Activated T-cell treated with anti-CD3 and anti-CD28 coated beads, Interleukin-2, amount 50 U/mL, for 24 hours (primary cell): ENCODE measurements at places on chromosomes 2 and 18.

- DNase-seq = no peak
These were observed 282.6 kb downstream of the LRP1B start for GRCh38 chr2:141848191-141848590.

DNA sequence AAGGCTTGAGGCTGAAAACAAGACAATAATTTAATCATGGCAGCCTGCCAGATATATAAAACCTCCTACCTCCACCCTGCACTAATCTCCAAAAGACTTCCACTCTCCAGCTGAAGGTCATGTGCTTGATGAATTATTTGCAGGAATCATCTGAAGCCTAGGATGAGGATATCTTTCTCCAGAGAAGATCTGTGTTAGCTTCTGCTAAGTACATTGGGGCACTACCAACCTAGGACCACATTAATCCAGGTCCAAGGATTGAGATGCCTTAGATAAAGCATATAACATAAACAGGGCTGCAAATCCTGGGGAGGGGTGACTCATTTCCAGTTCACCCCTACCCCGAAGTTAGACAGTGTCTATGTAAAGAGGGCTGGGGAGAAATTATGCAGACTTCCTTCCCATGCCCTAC lies 80.5 kb upstream of the FRZB start:
- DNase-seq = no peak

DNA sequence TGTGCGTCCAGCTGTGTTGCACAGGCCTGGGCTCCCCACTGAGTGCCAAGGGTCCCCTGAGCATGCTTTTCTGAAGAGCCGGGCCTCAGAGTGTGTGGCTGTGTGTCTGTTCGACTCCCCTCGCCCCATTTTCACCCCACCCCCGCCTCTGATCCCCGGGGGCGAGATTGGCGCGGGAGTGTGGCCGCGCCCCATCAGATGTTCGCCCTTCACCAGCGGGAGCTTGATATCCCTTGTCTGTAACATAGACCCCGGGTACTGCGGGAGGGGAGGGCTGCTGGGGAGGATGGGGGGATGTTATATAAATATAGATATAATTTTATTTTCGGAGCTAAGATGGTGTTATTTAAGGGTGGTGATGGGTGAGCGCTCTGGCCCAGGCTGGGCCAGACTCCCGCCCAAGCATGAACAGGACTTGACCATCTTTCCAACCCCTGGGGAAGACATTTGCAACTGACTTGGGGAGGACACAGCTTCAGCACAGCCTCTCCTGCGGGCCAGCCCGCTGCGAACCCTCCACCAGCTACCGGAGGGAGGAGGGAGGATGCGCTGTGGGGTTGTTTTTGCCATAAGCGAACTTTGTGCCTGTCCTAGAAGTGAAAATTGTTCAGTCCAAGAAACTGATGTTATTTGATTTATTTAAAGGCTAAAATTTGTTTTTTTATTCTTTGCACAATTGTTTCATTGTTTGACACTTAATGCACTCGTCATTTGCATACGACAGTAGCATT lies 1.5 kb downstream of the RHOB start:
- no peak for DNase-seq

DNA sequence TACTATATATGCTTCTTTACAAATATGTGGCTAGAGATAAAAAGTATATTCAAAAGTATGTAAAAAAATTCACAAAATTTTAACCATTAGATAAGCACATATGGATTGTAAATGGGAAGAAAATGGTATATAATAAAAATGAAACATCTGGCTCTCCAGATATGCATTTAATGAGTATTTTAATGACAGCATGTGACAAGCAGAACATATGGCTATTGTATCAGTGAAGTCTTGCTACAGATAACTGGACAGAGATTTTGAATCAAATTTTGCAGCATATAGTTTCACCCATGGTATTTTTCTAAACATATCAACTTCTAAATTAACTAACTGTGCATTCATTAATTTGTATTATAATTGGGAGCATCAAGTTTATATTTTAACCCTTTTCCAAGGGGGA lies 5.0 kb upstream of the ABCA12 start:
- no peak for DNase-seq

DNA sequence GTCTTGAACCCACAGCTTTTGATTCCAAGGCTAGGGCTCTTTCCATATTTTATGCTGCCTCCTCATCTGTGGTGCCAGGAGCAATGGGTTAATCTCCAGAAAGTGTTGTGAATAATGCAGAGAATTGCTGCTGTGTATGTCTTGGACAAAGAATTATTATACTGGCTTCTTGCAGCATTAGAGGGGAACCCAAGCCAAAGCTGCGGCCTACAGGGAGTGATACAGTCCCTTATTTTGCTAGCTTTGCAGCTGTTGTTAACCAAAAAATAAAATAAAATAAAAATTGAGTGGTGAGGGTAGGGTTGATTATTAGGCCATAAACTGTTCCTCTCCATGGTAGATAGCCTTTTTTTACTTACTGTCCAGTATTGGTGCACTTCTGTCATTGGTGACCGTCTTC lies 16.7 kb downstream of the WIPF1 start:
- no peak for DNase-seq

DNA sequence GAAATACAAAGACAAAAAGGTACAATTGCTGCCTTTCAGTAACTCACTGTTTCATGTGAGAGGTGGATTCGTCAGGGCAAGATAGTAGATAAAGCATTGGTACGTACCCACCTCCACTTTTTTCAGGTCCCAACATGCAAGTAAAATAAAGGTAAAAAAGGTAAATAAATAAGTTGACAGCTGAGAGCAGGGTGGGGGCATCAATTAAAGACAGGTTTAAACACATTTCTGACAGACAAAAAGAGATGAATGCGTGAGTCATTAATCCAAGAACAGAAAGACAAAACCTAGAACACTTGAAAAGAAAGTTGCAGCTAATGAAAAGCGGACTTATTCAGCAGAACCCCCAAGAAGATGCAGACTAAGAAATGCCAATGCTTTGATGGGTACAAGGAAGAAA lies 979.6 kb upstream of the CDH2 start:
- no peak for DNase-seq

- DNase-seq = no peak
These were observed 1699.3 kb upstream of the TMEFF2 start for GRCh38 chr2:193894081-193894480.

- DNase-seq = no peak
These were observed 36.9 kb upstream of the RAB31 start for GRCh38 chr18:9671214-9671613.

DNA sequence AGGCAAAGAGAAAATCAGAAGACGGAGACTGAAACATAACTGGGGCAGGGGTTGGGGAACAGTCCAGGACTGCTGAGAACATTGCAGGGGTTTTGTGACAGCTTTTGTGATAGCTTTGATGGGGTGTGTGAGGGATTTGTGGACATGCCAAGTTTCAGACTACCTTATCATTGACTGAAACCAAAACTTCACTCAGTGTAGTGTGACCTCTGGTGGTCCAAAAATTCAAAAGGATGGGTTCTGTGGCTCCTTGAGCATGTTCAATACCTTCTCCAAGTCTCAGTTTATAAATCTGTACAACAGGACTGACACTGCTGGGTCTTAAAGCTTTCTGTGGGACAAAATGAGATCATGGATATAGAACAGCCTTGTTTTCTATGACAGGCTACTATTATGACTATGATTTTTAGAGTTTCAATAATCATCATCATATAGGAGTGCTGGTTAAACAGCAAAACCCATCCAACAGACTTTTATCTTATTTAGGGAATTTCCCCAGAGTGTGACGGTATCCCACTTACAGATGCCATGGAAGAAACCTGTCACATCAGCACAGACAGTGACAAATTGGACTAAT lies 259.2 kb upstream of the SLC14A2 start:
- DNase-seq = no peak

- no peak for DNase-seq
These were observed 30.3 kb downstream of the NCOA1 start for GRCh38 chr2:24521162-24521857.

- no peak for DNase-seq
These were observed 195.8 kb downstream of the CYP26B1 start for GRCh38 chr2:71951718-71952404.

DNA sequence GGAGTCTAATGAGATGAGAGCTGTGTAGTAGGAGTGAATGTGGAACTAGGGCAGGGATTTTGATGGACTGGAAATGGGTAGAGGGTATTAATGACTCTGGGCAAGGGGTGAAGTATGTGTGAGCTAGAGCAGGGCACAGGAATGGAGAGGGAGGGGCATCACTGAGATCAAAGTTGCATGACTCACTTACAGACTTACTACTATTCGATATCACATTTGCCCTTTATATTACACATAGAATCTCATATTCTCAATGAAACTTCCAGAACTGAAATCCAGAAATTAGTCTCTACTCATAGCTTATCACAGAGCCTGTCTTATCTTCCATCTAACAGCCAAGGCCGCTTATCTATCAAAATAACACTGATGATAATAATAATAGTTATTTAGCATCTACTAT lies 20.0 kb upstream of the ITGB6 start:
- DNase-seq = no peak

- no peak for DNase-seq
These were observed 206.1 kb downstream of the HAUS1 start for GRCh38 chr18:46310258-46310657.

- DNase-seq = no peak
These were observed 174.2 kb downstream of the MIB1 start for GRCh38 chr18:21914739-21915319.

GRCh38 chr18:55982992-55983391 lies 395.0 kb upstream of the TCF4 start:
- DNase-seq = no peak

- no peak for DNase-seq
These were observed 17.5 kb upstream of the ADAM17 start for GRCh38 chr2:9573013-9573720.

- DNase-seq = no peak
These were observed 119.2 kb upstream of the TMEM18 start for GRCh38 chr2:796141-796985.

DNA sequence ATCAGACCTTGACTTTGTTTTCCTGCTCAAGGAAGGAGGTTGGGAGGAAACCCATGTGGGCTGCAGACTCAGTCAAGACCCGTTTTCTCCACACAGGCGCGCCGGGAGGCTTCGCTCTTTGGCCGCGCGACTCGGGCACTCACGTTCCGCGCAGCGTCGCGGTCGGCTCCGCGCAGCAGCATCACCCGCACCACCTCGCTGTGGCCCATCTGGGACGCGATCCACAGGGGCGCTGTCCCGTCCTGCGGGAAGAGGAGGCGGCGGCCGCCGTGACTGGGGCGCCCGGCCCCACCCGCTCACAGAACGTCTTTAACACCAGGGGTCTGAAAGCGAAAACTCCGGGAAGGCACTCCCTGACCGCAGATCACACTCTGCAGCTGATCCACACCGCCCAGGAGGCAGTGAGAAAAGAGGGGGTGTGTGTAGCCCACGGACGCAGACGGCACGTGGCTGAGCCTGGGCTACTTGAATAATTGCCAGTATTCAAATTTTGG lies 33.1 kb upstream of the NPC1 start:
- DNase-seq = peak; percentile 38

- DNase-seq = no peak
These were observed 123.1 kb upstream of the CAB39 start for GRCh38 chr2:230589497-230590015.

DNA sequence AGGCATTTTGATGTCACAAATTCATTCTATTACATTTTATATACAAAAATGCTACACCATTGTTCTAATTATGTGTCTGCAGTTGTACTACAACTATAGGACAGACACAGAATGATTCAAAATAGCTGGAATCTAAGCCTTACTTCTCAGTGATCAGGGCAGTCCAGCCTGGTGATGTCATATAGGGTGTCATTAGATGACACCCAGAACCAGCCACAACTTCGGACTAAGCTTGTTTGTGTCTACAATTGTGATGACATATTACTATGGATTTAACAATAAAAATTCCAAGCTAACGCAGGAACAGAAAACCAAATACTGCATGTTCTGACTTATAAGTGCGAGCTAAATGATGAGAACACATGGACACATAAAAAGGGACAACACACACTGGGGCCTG lies 31.0 kb downstream of the M1AP start:
- DNase-seq = no peak

GRCh38 chr18:80143881-80144280 lies 34.8 kb downstream of the ADNP2 start:
- no peak for DNase-seq

DNA sequence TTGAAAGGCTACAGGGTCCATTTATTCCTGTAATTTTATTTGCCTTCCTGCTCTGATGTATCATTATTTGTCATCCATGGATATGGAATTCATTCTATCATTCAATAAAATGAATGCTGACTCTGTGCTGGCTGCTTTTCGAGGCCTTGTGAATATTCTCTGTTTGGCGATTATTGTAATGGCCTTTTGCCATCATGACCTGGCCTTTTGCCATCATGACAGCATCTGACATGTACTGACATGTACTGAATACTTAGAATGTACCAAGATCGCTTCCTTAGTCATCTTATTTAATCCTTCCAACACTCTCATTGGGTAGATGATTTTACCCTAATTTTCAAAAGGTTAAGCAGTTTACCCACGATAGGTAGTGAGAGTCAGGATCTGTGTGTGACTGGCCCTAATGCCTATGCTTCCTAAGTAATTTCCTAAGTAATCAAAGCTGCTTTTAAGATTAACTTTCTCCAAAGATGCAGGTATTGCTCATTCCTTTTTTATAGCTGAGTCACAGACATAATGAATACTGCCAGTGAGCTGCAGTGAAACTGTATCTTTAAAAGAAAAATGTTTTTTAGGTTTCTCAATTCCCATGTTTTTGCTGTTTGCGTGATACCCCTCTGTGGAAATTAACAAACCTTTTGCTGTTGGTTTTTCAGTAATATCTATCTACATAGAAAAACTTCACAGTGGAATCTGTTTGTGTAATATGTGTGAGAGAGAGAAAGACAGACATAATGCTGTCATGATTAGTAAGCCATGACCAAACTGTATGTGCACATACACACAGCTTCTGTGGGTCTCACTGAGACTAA lies 127.8 kb downstream of the CERS6 start:
- no peak for DNase-seq

DNA sequence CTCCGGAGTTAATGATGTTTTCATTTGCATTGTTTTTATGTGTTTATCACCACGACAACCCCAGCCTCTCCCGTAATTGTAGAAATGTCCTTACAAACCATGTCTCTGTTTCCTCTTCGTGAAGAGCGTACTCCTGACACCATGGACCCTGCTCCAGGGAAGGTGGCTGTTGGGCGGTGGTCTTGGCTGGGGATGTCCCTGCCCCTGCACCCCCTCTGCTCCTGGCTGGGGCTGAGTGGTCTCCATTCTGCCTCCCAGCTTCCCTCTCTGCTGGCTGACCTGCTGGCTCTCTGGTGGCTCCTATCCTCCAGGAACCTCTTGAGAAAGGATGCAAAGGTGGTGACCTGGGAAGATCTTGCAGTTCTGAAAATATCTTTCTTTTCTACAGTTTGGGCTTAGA lies 81.1 kb downstream of the ASB1 start:
- no peak for DNase-seq
